Stimulated activated CD4-positive, alpha-beta T cell treated with anti-CD3 and anti-CD28 coated beads, Interleukin-12 subunit alpha, Interleukin-12 subunit beta, amount 100 ng/mL, for 4 hours (primary cell): ENCODE measurements at places on chromosomes 12 and 14.

DNA sequence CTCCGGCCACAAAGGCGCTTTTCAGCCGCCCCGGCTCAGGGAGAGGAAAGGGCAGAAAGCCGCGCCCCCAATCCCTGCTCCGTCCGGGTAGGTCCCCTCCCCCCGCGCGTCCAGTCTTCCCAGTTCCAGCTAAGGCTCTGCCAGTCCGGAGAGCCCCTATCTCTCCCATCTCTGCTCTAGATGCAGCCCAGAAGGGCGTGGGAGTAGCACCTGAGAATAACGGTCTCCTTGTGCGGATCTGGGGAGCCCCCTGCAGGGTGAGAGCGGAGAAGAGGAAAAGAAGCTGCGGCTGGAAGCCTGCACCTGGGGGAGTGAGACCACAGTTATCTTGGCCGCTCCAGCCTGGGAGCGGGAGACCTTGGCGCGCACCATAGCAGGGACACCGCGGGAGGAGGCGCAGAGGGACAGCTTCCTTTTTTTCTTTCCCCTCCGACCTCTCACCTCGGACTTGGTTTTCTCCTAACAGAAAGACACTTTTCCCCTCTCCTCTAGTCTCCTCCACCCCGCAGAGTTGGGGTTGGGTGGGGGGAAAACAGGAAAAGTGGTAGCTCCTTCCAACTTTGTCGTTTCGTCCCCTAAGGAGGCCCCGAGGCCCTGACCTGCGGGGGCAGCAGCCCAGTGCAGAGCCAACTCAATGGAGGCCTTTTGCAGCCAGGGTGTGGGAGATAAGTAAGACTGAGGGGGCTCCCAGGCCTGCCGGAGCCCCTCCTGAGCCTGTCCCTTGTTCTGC lies 2.4 kb downstream of the DHH start:
- peak; percentile 64 for DNase-seq

DNA sequence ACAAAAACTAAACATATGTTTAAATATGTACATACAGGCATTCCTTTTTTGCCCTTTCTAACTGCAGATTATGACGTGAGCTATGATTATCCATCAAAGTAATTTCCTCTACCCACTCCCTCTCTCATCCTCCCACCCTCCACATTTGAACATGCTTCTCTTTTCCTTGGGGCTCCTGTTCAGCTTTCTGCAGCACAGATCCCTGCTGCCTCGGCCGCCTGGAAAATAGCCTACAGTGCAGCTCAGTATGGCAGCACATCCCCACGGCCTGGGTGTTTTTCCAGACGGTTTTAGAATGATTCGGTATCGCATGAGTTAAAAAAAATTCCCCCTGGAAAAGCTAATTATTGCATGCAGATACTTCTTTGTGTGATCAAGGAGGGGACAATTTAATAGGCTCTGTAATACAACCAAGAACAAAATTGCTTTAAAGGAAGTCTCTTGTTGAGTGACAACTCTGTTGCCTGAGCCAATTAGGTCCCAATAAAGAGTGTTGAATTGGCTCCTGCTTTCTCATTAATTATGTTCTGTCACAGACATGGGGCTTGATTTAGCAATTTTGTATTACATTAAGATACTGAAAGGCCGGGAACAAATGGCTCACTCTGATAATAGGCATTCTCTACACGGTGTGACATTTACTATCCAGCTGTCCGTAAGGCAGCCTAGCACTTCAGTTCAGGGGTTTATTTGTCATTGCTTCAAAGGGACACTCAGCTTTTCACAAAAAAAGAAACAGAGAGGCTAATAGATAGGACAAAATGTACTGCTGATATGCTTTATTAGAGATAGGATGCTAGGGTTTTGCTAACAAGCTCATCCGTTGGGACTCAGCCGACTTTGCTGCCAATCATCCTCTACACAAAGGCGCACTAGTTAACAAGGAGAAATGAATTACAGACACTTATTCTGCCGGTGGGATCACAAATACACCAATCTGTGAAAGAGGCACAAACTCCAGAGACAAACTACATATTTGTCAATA lies 285.8 kb upstream of the G2E3 start:
- no peak for DNase-seq

GRCh38 chr12:30014991-30015390 lies 231.2 kb upstream of the TMTC1 start:
- no peak for DNase-seq

DNA sequence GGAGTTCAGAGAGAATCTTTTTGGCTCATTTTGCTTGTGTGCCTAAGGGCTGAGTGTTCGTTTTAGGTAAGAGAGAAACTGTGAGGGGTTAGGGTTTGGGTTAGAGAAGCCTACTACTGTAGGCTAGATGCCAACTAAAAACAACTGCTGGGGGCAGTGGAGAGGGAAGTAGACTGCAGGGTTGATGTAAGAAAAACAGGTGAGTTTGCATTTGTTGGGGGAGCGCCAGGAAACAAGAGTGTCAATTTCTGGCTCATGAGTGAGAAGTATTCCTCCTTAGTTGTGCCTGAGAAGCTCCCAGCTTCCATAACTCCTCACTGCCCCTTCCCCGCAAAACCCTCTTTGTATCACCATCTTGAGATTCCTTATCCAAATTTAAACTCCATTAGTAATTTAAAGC lies 92.3 kb downstream of the DERA start:
- no peak for DNase-seq

DNA sequence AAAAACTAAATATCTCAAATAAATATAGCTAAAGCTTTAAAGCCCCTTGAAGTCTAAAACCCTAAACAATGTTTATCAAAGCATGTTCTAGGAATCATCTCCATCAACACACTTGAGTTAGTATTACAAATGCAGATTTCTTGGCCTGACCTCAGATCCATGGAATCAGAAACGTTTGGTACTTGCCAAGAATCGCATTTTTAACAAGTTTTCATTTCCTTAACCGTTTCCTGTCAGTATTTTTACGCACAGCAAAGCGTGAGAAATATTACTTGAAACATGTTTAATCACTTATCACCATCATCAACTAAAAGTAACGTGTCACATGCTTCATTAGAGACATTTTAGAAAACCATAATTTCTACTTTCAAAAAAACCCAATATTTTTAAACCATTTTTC lies 9.7 kb downstream of the SLCO1C1 start:
- DNase-seq: no peak

DNA sequence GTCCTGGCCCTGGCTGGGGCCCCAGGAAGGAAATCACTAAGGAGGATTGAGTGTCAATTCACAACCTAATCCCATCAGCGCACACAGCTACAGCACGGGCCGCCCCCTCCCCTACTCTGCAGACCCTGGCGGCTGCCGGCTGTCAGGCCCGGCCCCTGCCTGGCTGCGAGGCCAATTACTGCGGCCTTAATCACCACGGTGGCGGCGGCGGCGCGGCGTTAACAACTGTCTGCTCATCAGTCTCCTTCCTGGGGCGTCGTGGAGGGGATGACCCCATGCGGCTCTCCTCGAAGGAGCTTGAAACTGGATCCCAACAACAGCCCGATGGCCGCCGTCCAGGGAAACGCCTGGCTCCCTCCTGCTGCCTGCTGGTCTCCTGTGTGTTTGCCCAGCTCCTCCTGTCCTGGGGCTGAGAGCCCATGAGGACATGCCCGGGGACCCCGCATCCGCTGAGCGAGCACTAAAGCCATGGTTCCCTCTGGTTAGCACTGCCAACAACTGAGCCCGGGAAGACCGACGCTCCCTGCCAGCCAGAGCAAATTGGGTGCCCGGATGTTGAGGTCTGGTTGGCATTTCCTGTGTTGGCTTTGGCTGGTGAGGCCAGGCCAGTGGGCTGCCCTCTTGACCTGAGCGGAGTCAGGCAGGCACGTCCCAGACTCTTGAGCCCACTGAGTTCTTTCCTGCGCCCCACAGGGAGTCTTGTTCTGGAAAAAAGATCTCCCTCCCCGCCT lies 21.8 kb upstream of the EIF2B2 start:
- no peak for DNase-seq

- no peak for DNase-seq
These were observed 92.9 kb downstream of the ERC1 start for GRCh38 chr12:1083889-1084262.

DNA sequence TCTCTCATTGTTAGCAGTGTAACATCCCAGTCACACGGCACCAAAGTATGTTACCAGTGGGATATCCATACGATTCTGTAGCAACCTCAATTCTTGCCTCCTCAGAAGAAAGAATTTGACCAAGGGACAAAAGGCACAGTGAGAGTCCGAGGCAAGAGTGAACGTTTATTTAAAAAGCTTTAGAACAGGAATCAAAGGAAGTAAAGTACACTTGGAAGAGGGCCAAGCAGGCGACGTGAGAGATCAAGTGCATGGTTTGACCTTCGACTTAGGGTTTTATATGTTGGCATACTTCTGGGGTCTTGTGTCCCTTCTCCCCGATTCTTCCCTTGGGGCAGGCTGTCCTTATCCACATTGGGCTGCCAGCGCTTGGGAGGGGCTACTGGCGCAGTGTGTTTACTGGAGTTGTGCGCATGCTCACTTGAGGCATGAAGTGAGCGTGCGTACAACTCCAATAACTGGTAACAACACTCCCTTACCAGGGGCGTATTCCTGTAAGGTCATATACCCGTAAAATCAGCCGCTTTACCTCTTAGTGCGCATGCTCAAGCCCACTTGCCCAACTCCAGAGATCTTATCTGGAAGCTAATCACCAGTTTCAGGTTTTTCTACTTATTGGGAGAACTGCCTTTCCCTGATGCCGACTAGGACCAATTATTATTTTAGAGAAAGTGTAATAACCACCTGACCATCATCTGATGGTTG lies 71.7 kb downstream of the FAR2 start:
- DNase-seq: no peak

- DNase-seq: no peak
These were observed 552.6 kb upstream of the ATP2B1 start for GRCh38 chr12:90261283-90261682.

DNA sequence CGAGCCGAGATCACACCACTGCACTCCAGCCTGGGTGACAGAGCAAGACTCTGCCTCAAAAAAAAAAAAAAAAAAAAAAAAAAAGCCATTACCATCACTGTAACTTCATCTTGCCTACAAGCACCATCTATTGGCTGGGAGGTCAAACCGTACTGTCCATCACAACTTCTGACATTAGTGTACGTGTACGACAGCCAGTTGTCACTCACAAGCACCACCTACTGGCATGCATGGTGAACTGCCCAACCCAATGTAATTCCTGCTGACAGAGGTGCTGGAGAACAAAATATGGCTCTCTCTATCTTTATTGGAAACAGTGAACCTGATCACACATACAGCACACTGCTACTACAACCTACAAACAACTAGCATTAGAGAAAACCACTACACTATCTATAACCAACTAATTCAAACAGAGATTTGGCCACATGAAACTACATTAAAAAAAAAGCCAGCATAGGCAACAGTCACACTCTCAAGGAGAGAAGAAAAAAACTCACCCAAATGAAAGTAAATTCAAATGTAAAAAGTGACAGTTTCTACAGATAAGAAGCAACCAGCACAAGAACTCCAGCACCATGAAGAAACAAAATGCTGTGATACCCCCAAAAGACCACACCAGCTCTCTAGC lies 82.3 kb downstream of the PUS7L start:
- DNase-seq: no peak

GRCh38 chr14:61602733-61603077 lies 92.6 kb upstream of the HIF1A start:
- no peak for DNase-seq

DNA sequence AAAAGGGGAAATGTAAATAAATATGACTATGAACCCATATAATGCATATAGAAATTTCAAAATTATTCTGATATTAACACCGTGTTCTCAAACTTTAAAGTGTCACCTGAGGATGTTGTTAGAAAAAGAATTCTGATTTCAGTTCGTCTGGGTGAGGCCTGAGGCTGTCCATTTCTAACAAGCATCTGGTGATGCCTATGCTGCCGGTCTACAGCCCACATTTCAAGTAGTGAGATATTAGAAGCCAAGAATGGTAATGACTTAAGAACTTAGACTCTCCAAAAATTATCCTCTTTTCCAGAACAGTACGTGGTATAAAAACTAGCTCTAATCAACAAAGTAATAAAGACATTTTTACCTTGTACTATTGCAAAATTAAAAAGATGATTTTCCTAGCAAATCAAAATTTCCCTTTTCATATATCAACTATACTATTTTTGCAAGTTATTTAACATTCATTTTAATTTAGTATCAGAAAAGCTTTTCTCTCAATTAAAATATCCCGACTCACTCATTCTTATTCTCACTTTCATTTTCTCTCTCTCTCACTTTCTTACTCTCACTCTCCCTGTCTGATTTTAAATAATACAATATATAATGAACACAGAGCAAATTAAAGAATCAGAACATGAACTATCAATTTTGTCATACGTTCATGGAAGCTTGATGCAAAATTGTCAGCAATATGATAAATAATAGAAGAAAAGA lies 35.0 kb downstream of the PIK3C2G start:
- DNase-seq: no peak
